ENCODE measurements at places on chromosomes 3 and 15. TPM values are rescaled to one million over a fixed set of nuclear protein-coding genes. Genes with fewer than 3 reads are reported as not detected.

Gene LIPH
- not detected for total RNA-seq

Gene PLA2G4E
- not detected for total RNA-seq

DNA sequence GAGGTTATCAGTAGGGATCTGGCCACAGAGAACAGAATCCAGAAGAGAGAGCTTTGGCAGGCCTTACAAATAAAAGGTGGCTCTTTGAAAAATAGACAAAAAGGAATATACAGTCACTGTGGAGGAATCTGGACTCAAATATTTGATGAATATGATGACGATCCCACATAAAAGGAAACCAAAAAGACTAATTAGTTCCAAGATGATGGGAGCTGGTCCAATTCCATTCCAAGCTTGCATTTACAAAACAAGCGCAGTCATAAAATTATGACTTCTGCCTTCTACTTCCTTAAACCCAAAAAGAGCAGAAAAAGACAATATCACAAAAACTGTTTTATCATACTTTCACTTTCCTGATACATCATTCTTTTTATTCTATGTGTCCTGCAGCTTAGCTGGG is 285.8 kb downstream of the DIPK2A start:
- DNase-seq = no peak
- no peak overlapping the region for H3K4me3 ChIP-seq
- H3K36me3 ChIP-seq = no peaks in the 10 kb centered on the region
- no peak overlapping the region for H3K27ac ChIP-seq

DNA sequence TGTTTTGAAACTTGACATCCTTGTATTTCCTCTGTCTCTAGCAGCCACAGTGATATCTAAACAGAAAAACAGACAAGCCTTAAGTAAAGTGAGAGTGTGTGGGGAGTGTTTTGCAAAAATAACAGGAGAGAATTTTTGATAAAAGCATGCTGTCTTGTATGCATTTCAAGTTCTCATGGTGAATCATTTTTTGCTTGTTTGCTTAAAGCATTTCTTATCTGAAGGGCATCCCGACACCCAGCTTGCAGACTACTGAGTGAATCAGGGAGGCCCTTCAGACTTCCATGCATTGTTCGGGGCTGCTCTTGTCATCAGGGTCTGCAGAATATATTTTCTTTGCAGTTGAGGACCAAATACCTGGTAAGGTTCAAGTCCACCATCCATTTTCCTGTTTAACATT is 8.5 kb downstream of the CGNL1 start:
- peaks cover 14% of the 10 kb centered on the region for H3K27me3 ChIP-seq
- H3K27ac ChIP-seq = no peak overlapping the region
- DNase-seq = peak; percentile 42
- no peak overlapping the region for H3K4me3 ChIP-seq

- no peaks in the 10 kb centered on the region for H3K36me3 ChIP-seq
- DNase-seq = no peak
- no peak overlapping the region for H3K4me3 ChIP-seq
- H3K27me3 ChIP-seq = no peaks in the 10 kb centered on the region
Measured at GRCh38 chr3:116265976-116266584, 179.2 kb downstream of the LSAMP start.

DNA sequence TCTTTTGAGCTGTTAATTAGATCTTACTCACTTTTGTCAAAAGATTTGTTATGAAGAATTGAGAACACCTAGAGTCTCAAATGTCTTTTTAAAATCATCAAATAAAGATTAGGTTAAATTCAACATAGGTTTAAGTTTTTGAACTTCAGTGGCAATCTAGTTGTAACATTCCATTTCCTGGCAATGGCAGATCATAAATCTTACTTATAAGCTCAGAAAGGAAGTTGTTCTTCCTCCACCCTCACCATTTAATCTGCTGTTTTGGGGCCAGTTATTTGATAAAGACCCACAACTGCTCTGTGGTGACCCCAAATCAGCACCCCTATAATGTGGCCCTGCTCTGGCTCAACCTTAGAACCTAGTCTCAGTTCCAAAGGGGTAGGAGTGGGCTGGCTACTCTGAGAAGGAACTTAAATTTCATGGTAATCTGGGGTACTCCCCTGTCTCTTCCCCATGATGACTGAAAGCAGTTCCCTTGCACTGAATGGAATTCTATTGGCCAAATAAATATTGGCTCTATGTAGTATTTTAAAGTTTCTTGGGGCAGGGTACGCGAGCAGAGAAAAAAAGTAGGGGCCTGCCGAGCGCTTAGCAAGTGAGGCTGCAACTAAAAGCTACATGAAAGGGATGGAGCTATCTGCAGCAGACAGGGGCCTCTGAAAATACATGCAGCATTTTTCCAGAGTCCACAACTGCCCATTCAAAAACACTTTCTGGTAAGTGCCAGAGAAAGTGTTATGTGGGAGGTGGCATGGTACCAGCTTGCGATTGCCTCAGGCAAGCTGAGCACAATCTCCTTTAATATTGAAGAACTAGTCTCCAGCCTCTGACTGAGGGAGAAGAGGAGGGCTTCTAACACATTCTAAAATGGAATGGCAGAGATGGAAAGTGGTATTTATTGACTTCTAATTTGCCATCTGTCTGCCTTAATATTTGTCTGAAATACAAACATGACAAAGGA is 103.6 kb upstream of the RASGRP1 start:
- no peak overlapping the region for H3K4me3 ChIP-seq
- H3K27me3 ChIP-seq = peaks cover 50% of the 10 kb centered on the region
- no peaks in the 10 kb centered on the region for H3K4me1 ChIP-seq
- DNase-seq = no peak
- H3K27ac ChIP-seq = no peak overlapping the region
- no peaks in the 10 kb centered on the region for H3K36me3 ChIP-seq
